ENCODE measurements at places on chromosomes 4 and X. TPM values are rescaled to one million over a fixed set of nuclear protein-coding genes. Genes with fewer than 3 reads are reported as not detected.

The ADGRG4 gene
- not detected for total RNA-seq

The RNF150 gene
- 1.5 TPM for total RNA-seq

The ELMOD2 gene
- 56.5 TPM for total RNA-seq

The HERC5 gene
- total RNA-seq = 1.5 TPM

The GAGE2A gene
- not detected for total RNA-seq

The COL25A1 gene
- 85.7 TPM for total RNA-seq

The UGT2B17 gene
- not detected for total RNA-seq

The KIAA1210 gene
- not detected for total RNA-seq

The CT45A1 gene
- total RNA-seq = not detected

The NMU gene
- total RNA-seq = not detected

The SPANXN4 gene
- not detected for total RNA-seq

The TLR6 gene
- 2.4 TPM for total RNA-seq

The MSX1 gene
- total RNA-seq = 15.1 TPM

The ATP2B3 gene
- total RNA-seq = 0.57 TPM

The IL3RA gene
- total RNA-seq = not detected

The FRAS1 gene
- 21.0 TPM for total RNA-seq

The SMIM10 gene
- total RNA-seq = 0.31 TPM

The CTAG1B gene
- not detected for total RNA-seq

The SSX4B gene
- total RNA-seq = 0.78 TPM

The MAD2L1 gene
- 5.5 TPM for total RNA-seq

The MAGEA1 gene
- total RNA-seq = not detected

The MAGEA9B gene
- not detected for total RNA-seq

The RAB40A gene
- 0.26 TPM for total RNA-seq

The SHOX gene
- not detected for total RNA-seq

The AKAP4 gene
- total RNA-seq = not detected

The PLP1 gene
- not detected for total RNA-seq

The MAP7D2 gene
- not detected for total RNA-seq

The BMPR1B gene
- 9.8 TPM for total RNA-seq

The TASL gene
- total RNA-seq = not detected

The ADH1A gene
- total RNA-seq = not detected

The PASD1 gene
- total RNA-seq = not detected

The NLGN4X gene
- total RNA-seq = not detected

The TKTL1 gene
- total RNA-seq = 0.26 TPM

The CHIC2 gene
- total RNA-seq = 43.7 TPM

The CPE gene
- total RNA-seq = 3.2 TPM

The NXF2 gene
- not detected for total RNA-seq

The MCTS1 gene
- total RNA-seq = 43.5 TPM

The CSAG1 gene
- not detected for total RNA-seq

The HAUS3 gene
- total RNA-seq = 13.1 TPM

The DDIT4L gene
- total RNA-seq = 9.6 TPM

The SLC4A4 gene
- 13.3 TPM for total RNA-seq

The BEND2 gene
- not detected for total RNA-seq

The CNKSR2 gene
- not detected for total RNA-seq

The MSANTD1 gene
- 0.57 TPM for total RNA-seq
